ENCODE measurements at places on chromosomes 2 and 18. TPM values are rescaled to one million over a fixed set of nuclear protein-coding genes. Genes with fewer than 3 reads are reported as not detected.

DNA sequence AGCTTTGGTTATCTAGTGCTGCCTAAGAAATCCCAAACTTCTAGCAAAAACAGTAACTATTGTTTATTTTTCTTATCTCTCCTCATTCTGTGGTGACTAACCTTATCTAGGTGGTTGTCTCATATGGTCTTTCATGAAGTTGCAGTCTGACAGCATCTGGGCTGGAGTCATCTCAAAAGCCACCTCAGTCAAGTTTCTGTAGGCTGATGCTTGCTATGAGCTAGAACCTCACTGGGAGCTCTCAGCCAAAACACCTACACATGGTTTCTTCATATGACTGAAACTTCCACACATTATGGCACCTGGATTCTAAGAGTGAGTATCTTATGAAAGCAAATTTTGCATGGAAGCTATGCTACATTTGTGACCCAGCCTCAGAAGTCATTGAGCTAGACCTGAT lies 596.4 kb upstream of the VRK2 start:
- no peaks in the 10 kb centered on the region for H3K27me3 ChIP-seq
- H3K36me3 ChIP-seq, result no peaks in the 10 kb centered on the region
- DNase-seq, result no peak
- H3K4me1 ChIP-seq, result no peaks in the 10 kb centered on the region
- no peak overlapping the region for H3K27ac ChIP-seq

DNA sequence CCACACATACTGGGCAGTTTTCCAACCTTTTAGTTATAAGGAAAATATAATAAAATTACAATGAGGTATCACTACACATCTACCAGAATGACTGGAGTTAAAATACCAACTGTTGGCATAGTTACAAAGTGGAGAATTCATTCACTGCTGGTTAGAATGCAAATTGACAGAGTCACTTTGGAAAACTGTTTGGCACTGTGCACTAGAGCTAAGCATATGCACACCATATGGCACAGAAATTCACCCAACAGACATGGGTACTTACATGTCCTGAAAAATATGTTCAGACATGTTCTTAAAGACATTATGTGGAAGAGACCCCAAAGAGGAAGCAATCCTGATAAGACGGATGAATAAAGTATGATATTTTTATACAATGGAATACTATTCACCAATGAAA lies 686.1 kb upstream of the RAB6C start:
- no peak overlapping the region for H3K4me3 ChIP-seq
- H3K27ac ChIP-seq, result no peak overlapping the region
- no peak for DNase-seq
- H3K27me3 ChIP-seq, result no peaks in the 10 kb centered on the region

GRCh38 chr2:159177957-159178356 lies 108.5 kb downstream of the WDSUB1 start:
- no peak overlapping the region for H3K27ac ChIP-seq
- no peaks in the 10 kb centered on the region for H3K27me3 ChIP-seq
- H3K36me3 ChIP-seq, result peaks cover 48% of the 10 kb centered on the region

The NOL4 gene
- total RNA-seq, result not detected

GRCh38 chr18:36334798-36335197 lies 37.3 kb downstream of the FHOD3 start:
- H3K27ac ChIP-seq, result no peak overlapping the region
- no peaks in the 10 kb centered on the region for H3K27me3 ChIP-seq
- DNase-seq, result peak; percentile 55
- H3K36me3 ChIP-seq, result no peaks in the 10 kb centered on the region
- no peak overlapping the region for H3K4me3 ChIP-seq

DNA sequence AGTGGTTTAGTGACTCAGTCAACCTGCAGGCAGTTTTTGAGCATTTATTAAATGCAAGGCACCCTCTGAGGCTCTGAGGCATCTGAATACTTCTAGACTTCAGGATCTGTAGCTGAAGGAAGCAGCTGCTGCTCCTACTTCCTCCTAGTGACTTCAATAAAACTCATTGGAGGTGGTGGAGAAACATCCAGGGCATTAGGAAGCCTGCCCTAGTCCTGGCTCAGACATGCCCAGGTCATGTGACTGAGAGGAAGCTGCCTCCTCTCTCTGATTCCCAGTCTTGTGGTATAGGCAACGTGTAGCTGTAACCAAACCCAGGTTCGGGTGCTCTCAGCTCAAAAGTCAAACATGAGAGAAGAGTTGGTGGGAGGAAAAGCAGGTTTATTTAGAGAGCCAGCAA lies 287.2 kb upstream of the GYPC start:
- no peak overlapping the region for H3K27ac ChIP-seq
- H3K4me1 ChIP-seq, result peaks cover 11% of the 10 kb centered on the region
- H3K27me3 ChIP-seq, result no peaks in the 10 kb centered on the region

DNA sequence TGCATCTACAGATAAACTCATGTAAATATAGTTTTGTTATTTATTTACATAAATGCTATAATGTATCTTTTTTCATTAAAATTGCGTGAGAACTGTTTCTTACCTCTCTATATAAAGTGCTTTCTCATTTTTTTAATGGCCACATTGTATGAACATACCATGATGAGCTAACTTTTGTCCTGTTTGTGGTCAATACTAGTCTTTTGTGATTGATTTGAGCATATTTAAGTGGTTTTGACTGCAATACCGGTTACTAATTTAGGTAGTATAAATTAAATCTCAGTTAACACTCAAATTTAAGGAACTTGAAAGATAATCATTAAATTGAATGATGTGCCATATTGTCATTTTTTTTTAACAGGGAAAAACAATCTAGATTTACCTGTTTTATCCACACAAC lies 108.2 kb downstream of the HAUS1 start:
- no peak overlapping the region for H3K27ac ChIP-seq
- peaks cover 4% of the 10 kb centered on the region for H3K36me3 ChIP-seq
- H3K4me1 ChIP-seq, result no peaks in the 10 kb centered on the region
- no peaks in the 10 kb centered on the region for H3K27me3 ChIP-seq
- no peak for DNase-seq

- no peaks in the 10 kb centered on the region for H3K4me1 ChIP-seq
- DNase-seq, result no peak
- no peak overlapping the region for H3K27ac ChIP-seq
- no peak overlapping the region for H3K4me3 ChIP-seq
- no peaks in the 10 kb centered on the region for H3K36me3 ChIP-seq
- no peaks in the 10 kb centered on the region for H3K27me3 ChIP-seq
Measured at GRCh38 chr2:204023088-204023487, 86.5 kb downstream of the ICOS start.

Data from right atrium auricular region (tissue), 2 donors.